ENCODE measurements at places on chromosomes 5 and 9.

GRCh38 chr9:85042981-85043647 lies 373.6 kb downstream of the NTRK2 start:
- H3K4me3 ChIP-seq = no peak overlapping the region
- H3K27ac ChIP-seq = no peak overlapping the region
- H3K4me1 ChIP-seq = no peaks in the 10 kb centered on the region
- DNase-seq = no peak
- no peaks in the 10 kb centered on the region for H3K36me3 ChIP-seq

DNA sequence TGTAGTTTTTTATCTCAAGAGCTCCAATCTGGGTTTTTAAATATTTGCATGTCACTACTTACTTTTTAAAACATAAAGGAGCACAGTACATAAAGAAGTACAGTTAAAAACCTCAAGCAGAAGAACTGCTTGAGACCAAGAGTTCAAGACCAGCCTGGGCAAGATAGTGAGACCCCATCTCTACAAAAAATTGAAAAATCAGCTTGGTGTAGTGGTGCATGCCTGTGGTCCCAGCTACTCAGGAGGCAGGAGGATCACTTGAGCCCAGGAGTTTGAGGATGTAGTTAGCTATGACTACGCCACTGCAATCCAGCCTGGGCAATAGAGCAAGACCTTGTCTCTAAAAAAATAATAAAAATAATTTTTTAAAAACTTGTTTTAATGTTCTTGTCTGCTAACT lies 972.7 kb upstream of the DMAC1 start:
- H3K36me3 ChIP-seq = no peaks in the 10 kb centered on the region
- no peaks in the 10 kb centered on the region for H3K4me1 ChIP-seq
- no peak for DNase-seq
- no peak overlapping the region for H3K4me3 ChIP-seq

DNA sequence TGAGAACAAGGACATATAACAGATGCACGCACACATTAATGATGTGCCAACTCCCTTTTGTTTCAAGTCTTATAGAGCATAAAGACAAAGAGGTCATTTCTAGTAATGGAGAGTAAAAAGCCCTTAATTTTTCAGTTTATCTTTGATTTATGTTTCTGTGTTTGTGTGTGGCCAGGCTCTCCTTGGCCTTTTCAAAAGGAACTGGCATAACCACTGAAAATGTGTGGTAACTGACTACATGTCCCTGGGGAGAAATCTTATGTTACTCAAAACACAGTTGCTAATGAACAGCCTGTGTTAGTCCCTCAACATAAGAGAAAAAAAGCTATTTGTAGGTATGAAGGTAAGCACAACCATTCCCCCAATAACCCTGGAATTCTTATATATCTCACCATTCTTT lies 47.6 kb upstream of the SHOC1 start:
- peaks cover 24% of the 10 kb centered on the region for H3K4me1 ChIP-seq
- H3K27me3 ChIP-seq = no peaks in the 10 kb centered on the region
- no peak for DNase-seq
- no peak overlapping the region for H3K27ac ChIP-seq

- H3K4me1 ChIP-seq = peaks cover 24% of the 10 kb centered on the region
- H3K27me3 ChIP-seq = no peaks in the 10 kb centered on the region
- H3K4me3 ChIP-seq = no peak overlapping the region
- no peak overlapping the region for H3K27ac ChIP-seq
- DNase-seq = no peak
- peaks cover 35% of the 10 kb centered on the region for H3K36me3 ChIP-seq
These were observed 12.8 kb downstream of the AKNA start for GRCh38 chr9:114374936-114375335.

- no peaks in the 10 kb centered on the region for H3K4me1 ChIP-seq
- no peak overlapping the region for H3K27ac ChIP-seq
- H3K36me3 ChIP-seq = no peaks in the 10 kb centered on the region
- no peak overlapping the region for H3K4me3 ChIP-seq
- no peak for DNase-seq
- no peaks in the 10 kb centered on the region for H3K27me3 ChIP-seq
These were observed 6.3 kb upstream of the GARIN3 start for GRCh38 chr5:157172403-157172802.

- no peak overlapping the region for H3K27ac ChIP-seq
- no peaks in the 10 kb centered on the region for H3K27me3 ChIP-seq
- DNase-seq = no peak
- peaks cover 78% of the 10 kb centered on the region for H3K36me3 ChIP-seq
- H3K4me1 ChIP-seq = no peaks in the 10 kb centered on the region
These were observed 19.0 kb downstream of the HMGCS1 start for GRCh38 chr5:43294226-43294625.

DNA sequence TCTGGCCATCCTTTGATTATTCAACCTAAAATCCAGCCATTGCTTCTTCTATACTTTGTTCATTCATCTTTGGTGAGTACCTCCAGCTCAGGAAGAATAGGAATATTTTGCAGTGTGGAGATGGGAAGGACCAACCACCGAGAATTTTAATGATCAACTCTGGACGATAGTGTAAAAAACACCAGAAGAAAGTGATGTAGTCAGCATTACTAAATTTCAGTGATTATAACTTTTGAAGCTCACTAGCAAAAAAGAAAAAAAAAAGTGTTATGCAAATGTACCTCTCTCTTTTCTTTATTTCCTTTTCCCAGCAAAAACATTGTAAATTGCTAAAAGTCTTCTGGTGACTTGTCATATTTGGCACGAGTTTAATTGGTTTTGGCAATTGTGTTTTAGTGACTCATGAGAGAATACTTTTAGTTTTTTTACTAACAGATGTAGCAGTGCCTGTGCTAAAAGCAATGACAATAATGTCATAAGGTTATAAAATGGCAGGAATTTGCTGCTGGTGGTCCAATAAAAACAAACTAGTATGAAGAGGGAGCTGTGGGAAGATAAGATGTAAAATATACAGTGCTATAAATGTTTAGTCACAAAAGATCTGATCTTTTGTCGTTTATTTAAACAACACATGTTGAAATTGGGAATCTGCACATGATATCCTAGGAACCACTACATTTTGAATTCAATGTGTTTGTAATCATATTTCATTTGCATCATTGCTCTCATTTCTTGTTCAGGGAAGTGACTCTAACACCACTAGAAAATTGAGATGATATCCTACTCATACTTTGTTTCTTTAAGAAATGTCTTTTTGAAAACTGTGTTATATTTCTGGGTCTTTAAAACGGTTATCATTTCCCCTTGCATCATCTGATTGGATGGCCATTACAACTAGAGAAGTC lies 81.3 kb upstream of the ERCC6L2 start:
- no peak for DNase-seq
- H3K27ac ChIP-seq = no peak overlapping the region
- H3K4me1 ChIP-seq = no peaks in the 10 kb centered on the region
- no peaks in the 10 kb centered on the region for H3K36me3 ChIP-seq

- DNase-seq = no peak
- no peaks in the 10 kb centered on the region for H3K27me3 ChIP-seq
- H3K27ac ChIP-seq = no peak overlapping the region
- no peaks in the 10 kb centered on the region for H3K36me3 ChIP-seq
- H3K4me1 ChIP-seq = peaks cover 16% of the 10 kb centered on the region
- H3K4me3 ChIP-seq = no peak overlapping the region
These were observed 1.7 kb upstream of the SLC34A1 start for GRCh38 chr5:177382423-177383029.

GRCh38 chr5:38608874-38609273 lies 52.4 kb upstream of the LIFR start:
- DNase-seq = no peak
- H3K27ac ChIP-seq = no peak overlapping the region
- no peaks in the 10 kb centered on the region for H3K36me3 ChIP-seq
- H3K4me3 ChIP-seq = no peak overlapping the region
- no peaks in the 10 kb centered on the region for H3K27me3 ChIP-seq
- H3K4me1 ChIP-seq = no peaks in the 10 kb centered on the region

- no peaks in the 10 kb centered on the region for H3K4me1 ChIP-seq
- no peaks in the 10 kb centered on the region for H3K36me3 ChIP-seq
- no peak overlapping the region for H3K4me3 ChIP-seq
- H3K27ac ChIP-seq = no peak overlapping the region
These were observed 275.3 kb downstream of the PSAT1 start for GRCh38 chr9:78572266-78572665.

GRCh38 chr9:136947955-136948510 lies 3.0 kb downstream of the C8G start:
- no peak overlapping the region for H3K27ac ChIP-seq
- H3K4me3 ChIP-seq = no peak overlapping the region
- no peak for DNase-seq
- H3K27me3 ChIP-seq = no peaks in the 10 kb centered on the region
- peaks cover 45% of the 10 kb centered on the region for H3K4me1 ChIP-seq
- peaks cover under 1% of the 10 kb centered on the region for H3K36me3 ChIP-seq

Data from suprapubic skin (tissue), 4 donors.